ENCODE measurements at places on chromosomes 16 and 17.

DNA sequence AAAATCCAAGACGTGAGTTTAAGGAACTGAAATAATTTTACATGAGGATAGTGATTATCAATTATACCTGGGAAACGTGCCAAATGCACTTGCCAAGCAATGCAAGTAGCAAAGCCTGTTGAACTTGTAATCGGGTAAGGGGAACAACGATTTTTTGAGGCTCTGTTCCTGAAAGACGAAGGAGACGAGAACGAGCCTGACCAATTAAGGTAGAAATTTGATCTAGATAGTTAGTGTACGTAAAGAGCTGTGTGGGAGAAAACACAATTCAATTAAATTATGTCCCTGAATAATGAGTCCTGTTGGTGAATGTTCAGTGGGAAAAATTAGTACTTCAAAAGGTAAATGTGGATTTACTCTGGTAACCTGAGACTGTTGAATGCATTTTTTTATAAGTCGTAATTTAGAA, 17.7 kb upstream of the KCTD5 start:
- no peak for DNase-seq

DNA sequence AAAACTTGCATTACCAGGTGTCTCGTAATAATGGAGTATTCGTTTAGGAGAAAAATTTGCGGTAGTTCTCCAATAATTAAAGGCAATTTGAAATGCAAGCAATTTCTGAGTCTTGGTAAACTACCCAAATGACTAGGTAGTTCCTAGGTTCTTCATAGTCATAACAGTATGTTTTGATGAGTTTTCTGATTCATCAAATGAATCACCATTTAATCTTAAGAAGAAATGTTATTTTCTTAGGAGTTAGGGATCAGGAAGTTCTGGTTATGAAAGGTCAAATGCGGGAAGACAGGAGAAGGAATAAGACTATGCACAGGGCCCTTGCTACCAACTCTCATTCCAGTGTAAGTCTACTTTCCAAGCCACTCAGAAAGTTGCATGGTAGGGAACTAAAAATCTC, 221.5 kb upstream of the SOX9 start:
- no peak for DNase-seq

GRCh38 chr16:81756615-81757356, 22.3 kb upstream of the PLCG2 start:
- no peak for DNase-seq

- peak; percentile 81 for DNase-seq
Observed at GRCh38 chr17:42773290-42774035, at the start of gene VPS25. VPS25 (plus strand) TSS chr17:42773449; CDS start chr17:42773476, 27 bp downstream.

DNA sequence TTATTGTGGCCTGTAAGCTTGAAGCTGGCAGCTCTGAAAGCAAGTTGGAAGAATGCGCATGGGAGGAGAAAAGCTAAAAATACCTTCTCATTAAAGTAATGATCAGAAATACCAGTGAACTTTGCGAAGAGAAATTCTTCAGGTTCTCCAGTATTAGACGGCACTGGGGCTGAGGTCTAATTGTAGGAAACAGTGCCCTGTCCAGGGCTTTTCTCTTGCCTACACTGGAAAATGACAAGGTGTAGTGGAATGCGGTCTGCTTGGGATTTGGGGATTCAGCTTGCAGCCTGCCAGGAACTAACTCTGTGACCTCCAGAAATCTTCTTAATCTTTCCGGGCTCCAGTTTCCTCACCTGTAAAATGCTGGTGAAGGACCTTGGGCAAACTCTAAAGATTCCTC, 53.3 kb upstream of the KCNJ16 start:
- DNase-seq = no peak

GRCh38 chr16:77679901-77680300, 42.4 kb upstream of the NUDT7 start:
- peak; percentile 89 for DNase-seq

- DNase-seq = no peak
Observed at GRCh38 chr16:19520861-19521331, 1.0 kb downstream of the GDE1 start.

- DNase-seq = no peak
Observed at GRCh38 chr16:56269281-56269680, 78.0 kb downstream of the GNAO1 start.

GRCh38 chr17:29622337-29623282, at the start of gene CORO6:
CORO6 (minus strand) TSS chr17:29622912; CDS start chr17:29621421, 1,491 bp downstream.
- DNase-seq = peak; percentile 48

- DNase-seq = no peak
Observed at GRCh38 chr17:6245301-6246177, 175.4 kb downstream of the WSCD1 start.

DNA sequence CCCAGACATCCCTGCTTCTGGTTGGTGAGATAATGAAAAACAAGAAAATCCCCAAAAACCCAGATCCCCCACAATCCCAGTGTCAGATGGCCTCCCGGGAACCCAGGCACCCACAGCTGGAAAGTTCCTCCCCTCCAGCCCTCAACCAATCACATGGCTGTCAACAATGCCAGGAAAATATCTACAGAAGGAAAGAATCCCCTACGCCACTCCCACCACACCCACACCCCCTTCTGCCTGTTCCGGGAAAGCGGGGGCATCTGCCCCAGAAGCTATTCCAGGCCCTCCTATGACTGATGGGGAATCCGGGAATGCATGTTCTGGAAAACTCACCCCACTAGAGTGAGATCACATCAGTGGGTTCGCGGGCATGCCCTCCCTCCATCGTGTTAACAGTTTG, 1.8 kb downstream of the TMEM95 start:
- no peak for DNase-seq

- DNase-seq = no peak
Observed at GRCh38 chr17:77246110-77247047, 105.6 kb downstream of the SEC14L1 start.

DNA sequence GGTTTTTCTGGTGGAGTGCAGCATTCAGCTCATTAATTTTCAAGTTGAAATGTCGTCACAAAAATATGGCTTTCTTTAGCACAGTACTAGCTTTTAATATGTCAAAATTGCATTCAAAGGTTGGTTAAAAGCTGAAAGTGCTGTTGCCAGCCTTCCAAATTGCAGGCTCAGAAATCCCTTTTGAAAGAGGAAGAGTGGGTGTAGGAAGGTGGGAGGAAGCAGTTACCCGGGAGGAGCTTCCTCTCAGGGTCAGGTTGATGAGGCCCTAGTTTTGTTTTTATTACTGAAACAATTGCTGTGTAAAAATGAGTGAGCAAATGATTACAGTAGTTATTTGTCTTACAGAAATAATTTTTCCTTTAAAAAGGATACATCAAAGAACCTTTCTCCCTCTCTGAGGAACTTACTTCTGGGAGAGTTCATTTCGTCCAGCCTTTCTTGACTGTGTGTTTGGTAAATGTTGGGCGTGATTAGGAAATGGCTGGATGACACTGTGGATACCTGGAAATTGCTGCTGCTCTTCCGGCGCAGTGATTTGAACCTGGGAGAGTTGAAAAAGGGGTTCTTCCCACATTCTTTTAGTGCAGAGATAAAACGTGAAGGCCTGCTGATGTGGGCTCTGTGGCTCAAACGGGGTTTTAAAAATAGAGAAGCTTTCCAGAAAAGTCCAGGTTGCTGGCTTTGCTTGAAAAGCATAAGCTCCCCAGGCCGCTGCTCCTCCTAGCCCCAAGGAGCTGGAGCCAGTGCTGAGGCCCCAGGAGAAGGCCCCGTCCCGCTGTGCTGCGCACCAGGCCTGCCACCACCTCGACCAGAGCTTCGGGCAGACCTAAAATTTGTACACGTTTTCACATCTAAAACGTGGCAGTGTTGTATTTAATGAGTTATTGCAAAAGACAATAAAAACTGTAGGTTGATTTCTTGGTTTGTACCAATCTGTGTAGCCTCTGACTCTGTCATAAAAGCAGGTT, 41.7 kb downstream of the SEC14L1 start:
- DNase-seq = peak; percentile 48

DNA sequence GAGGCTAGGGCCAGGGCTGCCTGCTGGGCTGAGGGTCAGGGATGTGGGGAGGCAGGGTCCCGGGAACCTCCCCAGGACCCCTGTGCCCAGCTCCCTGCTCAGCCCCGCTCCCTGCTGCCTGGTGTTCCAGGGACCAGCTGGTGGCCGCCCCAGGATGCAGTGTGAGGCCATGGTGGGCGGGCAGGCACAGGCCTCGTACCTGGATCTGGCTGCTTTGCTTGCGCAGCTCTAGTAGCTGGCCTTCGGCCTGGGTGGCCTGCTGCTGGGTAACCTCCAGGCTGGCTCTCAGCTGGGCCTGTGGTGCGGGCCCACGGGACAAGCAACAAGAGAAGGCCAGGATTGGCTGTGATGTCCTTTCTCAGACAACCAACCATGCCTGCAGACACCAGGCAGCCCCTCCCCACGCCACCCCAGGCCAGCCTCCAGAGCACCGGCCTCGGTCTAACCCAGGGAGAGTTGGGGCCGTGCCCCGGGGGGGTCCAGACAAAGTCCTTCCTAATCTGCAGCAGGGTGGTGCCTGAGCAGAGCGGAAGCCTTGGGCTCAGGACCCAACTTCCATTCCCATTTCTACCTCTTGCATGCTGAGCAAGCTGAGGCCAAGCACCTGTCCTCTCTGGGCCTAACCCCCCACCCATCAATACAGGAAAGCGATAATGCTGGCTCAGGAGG, 4.1 kb downstream of the TRIM65 start:
- no peak for DNase-seq

- no peak for DNase-seq
Observed at GRCh38 chr16:2079311-2079800, 31.6 kb downstream of the TSC2 start.

GRCh38 chr16:85310868-85311585, 198.8 kb upstream of the CIBAR2 start:
- DNase-seq = no peak

- no peak for DNase-seq
Observed at GRCh38 chr16:66691234-66691633, 5.3 kb downstream of the CMTM4 start.

DNA sequence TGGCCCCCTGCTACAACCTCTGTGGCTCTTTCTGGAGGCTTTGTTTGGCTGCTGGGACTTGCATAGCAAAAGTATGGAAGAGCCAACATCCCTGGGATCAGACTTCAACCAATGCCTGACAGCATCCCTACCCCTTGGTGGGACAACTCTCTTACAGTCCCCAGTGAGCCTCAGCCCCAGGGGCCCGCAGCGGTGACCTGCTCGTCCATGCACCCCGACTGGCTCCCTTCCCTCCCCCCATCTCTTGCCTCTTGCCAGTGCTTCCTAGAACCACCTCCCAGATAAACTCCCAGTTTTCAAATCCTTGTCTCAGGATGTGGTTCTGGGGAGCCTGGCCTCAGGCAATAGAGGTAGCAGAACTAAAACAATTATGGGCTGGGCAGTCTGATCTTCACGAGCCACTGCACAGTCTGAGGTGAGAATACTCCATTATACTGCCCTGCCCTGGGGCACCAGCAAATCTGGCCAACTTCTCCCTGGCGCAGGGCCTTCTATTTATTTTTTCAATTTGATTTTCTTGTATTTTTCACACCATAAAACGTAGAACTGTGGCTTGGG, 86.6 kb upstream of the BRD7 start:
- no peak for DNase-seq

- no peak for DNase-seq
Observed at GRCh38 chr17:50771991-50772785, 4.9 kb upstream of the ANKRD40CL start.

DNA sequence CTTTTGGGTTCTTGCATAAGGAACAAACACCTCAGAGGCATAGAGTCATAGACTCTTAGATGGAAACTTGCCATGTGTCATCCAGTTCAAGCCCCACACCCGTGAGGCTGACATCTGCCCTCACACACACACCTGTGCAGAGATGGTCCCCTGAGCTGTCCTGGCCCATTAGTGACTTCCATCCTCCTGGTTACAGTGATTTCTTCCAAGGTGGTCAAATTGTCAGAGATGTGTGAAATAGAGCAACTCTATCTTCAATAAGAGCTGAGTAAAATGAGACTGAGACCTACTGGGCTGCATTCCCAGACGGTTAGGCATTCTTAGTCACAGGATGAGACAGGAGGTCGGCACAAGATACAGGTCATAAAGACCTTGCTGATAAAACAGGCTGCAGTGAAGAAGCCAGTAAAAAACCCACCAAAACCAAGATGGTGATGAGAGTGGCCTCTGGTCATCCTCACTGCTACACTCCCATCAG, 342.2 kb upstream of the TNRC6C start:
- no peak for DNase-seq

- DNase-seq = no peak
Observed at GRCh38 chr16:73065632-73066330, 17.9 kb upstream of the ZFHX3 start.

DNA sequence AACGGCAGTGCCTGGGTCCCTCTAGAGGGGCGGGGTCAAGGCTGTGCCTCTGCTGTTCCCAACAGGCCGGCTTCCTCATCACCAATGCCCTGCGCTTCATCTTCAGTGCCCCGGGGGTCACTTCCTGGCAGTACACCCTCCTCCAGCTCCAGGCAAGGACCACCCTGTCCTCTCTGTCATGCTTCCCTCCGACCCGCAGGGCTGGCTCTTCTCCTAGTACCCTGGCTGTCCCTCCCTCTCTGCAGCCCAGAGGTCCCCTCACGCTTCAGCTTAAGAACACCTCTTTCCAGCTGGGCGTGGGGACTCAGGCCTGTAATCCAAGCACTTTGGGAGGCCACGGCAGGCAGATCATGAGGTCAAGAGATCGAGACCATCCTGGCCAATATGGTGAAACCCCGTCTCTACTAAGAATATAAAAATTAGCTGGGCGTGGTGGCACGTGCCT, 25.8 kb downstream of the CASKIN2 start:
- no peak for DNase-seq

DNA sequence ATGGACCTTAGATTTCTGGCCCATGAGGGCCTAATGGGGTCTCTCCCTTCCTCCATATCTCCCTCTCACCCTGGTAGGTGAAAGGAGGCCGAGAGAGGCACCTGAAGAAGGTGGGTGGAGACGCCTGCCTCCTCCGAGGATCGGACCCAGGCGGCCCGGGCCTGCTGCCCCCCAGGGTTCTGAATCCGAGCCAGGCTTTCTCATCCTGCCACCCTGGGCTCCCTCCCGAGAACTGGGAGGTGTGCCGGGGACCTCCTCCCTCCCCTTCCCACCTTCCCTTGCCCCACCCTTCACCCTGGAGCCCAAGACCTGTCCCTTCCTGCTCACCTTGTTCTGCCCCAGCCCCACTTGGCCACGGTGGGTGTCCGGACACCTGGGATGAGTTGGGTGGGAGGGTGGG, 5.0 kb downstream of the FBXL19 start:
- DNase-seq = no peak

DNA sequence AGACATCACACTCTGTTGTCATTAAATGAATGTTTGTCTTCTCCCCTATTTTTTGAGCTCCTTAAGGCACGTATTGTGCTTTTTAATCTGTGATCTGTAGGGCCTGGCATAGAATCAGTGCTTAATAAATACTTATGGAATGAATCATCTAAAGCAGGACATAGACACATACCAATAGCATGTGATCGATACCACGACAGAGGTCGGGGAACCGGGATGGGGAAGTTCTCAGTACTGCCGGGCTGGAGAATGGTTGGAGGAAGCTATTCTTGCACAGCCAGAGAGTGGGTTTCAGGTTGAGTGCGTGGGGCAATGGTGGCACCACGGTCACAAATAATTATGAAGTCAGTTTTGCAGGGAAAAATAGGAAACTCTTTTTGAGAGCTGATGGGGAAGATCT, 26.8 kb downstream of the NLRP1 start:
- no peak for DNase-seq
